Activated T-cell treated with anti-CD3 and anti-CD28 coated beads for 1 hour (primary cell): ENCODE measurements at places on chromosomes 12 and 14.

DNA sequence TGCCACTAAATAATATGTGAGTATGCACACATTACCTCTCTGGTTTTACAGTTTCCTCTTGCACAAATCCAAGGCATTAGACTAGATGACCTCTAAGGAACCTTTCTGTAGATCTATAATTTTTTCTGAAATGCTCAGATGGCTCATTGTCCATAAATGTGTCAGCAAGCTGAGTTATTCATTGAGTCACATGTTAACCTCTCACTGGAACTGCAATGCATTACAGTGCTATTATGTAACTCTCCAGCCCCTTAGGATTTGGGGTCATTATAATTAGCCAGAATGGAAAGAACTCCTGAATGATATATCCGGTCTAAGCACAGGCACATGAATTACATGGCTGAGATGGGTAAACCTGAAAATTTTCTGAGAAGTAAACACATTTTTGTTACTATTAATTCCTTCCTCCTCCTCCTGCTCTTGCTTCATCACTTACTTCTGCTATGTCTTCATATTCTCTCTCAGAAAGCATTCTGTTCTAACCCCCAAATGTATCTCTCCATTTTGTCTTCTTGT, 20.3 kb upstream of the DRAM1 start:
- no peak for DNase-seq

GRCh38 chr14:93725993-93726392, 62.3 kb downstream of the PRIMA1 start:
- no peak for DNase-seq

DNA sequence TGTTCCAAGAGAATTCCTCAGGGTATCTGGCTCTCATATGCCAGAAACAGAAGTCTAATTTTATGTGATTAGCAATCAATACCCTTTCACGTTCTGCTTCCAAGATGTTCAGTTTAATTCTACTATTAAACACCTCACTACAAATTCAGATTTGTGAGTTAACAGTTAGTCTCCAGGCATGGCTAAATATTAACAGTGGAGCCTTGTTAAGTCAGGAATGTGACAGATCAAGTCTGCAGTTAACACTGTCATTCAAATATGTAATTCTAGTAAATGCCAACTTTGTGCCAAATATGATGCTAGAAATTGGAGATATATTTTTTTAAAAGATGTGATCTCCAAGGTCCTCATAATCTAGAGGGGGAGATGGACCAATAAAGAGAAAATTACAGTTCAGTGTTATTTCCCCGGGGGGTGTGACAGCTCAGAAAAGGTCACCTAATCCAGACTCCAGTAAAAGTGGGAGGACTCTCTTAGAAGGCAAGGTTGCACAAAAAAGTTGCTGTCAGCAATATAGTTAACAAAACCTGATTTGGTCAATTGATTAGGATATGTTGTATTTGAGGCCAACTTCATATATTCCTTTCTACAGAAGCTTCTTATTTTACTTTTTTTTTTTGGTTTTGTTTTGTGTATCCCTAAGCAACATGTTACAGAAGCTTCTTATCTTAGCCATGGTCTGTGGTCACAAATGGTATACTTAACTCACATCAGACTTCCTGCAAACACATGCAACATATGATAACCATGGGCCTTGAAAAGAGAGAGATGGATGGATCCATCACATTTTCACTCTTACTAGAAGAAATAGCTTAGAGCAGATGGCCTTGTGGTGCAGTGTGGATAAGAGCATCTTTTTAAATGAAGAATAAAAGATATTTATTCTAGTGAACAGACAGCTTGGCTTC, 18.4 kb upstream of the RNU6-7 start:
- DNase-seq, result no peak

DNA sequence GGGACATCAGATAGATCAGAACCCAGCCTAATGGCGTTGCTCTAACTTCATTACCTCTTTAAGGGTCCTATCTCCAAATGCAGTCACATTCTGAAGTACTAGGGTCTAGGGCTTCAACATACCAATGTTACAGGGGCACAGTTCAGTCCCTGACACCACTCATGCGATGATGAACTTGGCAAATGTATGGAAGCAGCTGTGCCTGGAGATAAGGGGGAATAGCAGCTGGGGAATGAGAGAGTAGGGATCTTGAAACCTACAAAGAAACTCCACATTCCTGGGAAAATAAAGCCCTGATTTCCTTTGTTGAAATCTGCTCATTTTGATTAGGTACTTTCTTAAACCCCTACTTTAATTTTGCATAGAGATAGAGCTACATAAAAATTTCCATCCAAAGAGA, 20.5 kb upstream of the TMCC3 start:
- no peak for DNase-seq

GRCh38 chr14:51394804-51395203, 154.8 kb downstream of the TMX1 start:
- DNase-seq, result no peak
